ENCODE measurements at places on chromosomes 3 and 15.

GRCh38 chr3:136939489-136939888 is 18.3 kb upstream of the IL20RB start:
- no peak for DNase-seq

DNA sequence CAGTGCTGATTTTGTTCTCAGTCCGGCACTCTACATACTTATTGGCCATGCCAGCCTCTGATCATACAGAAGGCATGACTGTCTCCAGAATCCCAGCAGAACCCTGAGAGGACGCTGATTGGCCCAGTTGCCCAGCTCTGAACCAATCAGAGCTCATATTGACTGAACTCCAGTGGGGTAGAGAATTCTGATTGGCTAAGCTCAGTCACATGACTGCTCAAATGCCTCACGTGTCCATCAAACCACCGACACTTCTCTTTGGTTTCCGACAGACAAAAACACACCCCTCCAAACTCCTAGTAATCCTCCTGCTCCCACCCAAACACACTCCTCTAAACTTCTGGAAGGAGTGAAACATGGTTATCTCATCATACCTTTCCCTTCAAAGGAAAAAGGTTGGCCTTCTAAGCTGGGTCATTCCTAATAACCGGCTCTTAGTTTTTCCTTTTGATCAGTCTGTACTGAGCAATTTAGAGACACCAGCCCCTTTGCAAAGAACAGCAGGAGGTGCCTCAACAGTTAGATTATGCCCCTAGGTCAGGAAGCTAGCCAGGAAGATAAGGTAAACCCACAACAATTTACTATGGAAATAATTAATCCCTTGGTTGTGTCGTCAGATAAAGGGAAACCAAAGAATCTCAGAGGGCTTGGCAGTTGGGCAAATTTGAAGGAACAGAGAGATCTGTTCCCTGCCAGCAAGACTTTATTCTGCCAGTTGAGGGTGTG is 187.8 kb downstream of the TLE3 start:
- no peak for DNase-seq

DNA sequence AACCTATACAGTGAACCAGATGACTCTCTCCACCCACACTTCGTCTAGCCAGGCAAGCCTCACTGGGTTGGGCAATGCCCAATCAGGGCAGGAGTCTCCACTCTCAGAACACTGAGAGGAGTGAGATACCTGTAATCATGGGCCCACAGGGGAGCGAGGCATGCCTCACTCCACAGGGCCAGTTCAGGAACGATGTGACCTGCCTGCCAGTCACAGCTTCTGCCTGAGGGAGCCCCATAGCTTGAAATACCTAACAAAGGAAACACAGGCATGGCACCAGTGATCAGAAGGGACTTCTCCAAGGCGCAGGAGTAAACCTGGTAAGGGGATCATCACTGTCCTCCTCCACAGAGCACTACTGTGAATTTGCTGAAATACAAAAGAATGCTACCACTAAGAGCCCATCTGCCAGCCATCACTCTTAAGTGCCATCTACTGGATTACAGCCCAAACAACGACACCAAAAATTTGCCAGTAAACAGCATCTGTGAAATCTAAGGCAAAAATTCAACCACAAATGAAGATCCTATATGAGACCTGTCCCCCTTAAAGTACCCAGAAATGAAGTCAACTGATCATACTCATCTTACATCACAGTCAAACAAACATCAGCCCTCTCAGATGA is 689.9 kb upstream of the SEMA6D start:
- DNase-seq: no peak

- no peak for DNase-seq
Observed at GRCh38 chr3:6791161-6791560, 69.8 kb upstream of the GRM7 start.

DNA sequence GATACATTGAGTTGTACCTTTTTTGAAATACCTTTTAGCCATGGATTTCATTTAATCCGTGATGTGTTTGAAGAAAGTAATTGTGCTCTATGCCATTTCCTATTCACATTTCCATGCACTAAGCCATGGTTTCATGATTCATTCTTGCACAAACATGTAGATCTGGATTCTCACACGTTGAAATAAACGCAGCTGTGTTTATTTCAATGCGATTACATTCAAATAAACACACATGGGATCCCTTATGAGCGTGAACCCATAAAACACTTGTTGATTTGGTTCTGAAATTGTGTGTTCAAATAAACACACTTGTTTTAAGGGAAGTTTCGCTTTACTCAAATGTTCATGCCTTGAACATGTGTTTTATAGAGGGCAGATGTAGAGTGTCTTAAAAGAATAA is 39.2 kb downstream of the BBX start:
- DNase-seq: no peak
